ENCODE measurements at places on chromosomes 7 and 10.

DNA sequence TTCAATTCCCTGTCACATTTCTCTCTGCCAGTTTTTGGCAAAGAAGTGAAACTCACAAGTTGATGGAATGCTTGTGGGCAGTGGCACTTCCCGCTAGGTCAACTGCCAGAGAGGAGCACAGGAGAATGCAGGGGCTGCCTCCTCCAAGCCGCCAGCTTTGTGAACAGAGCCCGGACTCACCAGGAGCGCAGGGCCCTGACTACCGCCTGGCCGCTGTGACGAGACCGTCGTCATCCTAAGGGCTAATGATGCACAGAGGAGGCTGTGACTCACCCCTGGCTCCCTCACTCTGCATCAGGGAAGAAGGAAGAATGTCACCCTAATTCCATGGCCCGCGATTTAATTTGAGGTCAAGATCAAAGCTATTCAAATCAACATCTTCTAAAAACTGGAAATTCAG is 123.9 kb downstream of the TAX1BP1 start:
- DNase-seq = no peak

DNA sequence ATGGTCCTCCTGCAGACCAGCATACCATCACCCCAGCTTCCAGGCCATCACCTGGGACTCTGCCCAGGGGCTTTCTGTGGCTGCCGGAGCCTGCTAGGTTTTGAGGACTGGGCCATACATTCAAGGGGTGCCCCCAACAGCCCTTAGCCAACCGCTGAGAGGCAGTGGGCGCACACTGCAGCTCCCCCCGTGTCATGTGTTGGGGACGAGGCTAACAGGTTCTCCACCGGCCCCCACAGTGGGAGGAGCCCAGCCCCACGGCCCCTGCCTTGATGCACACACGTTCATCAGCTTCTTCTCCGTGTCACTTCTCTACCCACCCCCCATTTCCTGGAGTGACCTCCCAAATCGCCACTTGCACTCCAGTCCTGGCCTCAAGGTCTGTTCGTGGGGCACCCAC is 543.2 kb upstream of the FOXK1 start:
- no peak for DNase-seq

- no peak for DNase-seq
Observed at GRCh38 chr10:62527019-62527827, 153.1 kb downstream of the ZNF365 start.

GRCh38 chr10:96275685-96276418 is 4.5 kb upstream of the BLNK start:
- no peak for DNase-seq

- no peak for DNase-seq
Observed at GRCh38 chr7:70092314-70093204, 494.3 kb downstream of the AUTS2 start.

DNA sequence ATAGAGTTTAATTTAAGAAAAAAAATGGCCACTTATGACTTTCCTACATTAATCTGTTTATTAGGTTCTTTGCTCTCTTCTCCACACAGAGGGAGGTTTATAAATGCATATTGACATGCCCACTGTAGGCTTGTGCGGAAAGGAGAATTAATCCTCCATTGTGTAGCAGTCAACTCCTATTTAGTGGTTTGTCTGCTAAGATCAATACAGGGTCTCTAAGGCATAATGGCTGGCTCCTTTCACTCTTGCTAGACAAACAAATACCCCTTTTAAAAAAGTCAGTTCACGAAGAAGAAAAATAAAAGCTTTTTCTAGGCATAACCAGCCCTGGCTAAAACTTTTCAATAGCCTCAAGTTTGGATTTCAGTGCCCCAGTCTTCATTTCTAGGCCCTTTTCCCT is 141.6 kb downstream of the TSPAN12 start:
- DNase-seq = no peak

DNA sequence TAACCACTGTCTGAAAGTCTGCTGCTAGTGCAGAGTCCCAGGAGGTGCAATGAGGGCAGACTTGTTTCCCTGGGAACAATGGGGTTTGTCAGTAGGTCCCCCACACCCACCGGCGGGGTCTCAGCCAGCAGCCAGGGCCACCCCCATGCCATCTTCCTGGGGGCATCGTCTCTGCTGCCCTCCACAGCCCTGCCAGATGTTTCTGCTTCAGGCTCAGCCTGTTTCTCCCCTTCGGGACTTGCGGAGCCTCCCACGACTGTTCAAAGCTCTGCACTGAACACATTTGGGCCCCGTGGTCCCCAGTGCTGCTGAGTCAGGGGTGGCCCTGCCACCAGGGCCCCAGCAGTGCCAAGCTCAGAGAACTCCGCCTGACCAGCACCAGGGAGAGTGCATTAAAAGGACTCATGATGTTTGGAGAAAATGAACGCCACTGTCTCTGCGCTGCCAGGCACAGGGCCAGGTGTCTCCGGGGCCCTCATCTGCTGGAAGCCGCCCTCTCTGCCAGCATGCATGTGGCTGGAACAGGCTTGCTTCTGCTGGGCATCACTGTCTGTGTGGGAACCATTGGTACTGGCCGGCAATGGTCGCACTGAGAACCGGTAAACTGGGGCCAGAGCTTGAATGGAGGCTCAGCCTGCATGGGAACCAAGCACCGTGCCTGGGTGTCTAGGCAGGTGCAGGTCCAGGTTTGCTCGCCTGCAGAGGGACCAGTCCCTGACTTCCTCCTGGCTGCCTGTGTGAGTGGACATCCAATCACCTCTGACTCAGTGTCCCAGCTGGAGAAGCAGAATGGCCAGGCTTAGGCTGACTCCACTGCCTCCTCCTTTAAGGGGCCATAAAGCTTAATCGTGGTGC is 345.1 kb downstream of the GLRX3 start:
- DNase-seq = no peak

DNA sequence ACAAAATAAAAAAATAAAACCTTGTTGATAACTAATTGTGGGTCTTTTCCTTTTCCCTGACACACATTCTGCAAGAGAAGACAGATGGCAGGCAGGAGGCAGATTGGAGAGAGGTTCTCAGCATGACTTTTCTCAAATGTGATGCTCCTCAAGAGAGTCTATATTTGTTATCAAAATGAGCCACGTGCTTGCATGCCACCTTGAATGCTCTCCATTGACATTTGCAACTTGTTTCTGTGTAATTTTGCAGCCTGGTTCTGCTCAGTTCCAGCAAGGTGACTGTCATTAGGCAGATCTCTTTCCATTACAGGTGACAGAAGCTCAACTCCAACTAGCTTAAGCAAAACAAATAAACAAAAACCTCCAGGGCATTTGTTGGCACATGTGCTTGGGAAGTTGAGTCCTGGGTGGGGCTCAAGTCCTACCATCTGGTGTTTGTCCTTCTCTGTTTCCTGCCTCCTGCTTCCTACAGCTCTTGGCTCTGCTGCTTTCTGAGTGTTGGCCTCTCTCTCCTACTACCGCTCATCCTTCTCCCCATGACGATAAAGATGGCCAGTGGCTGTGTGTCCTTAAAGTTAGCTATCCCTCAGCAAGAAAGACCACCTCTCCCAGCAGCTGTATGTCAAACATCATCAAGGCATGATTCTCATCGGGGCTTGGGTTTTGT is 56.7 kb downstream of the GRK5 start:
- DNase-seq = no peak

DNA sequence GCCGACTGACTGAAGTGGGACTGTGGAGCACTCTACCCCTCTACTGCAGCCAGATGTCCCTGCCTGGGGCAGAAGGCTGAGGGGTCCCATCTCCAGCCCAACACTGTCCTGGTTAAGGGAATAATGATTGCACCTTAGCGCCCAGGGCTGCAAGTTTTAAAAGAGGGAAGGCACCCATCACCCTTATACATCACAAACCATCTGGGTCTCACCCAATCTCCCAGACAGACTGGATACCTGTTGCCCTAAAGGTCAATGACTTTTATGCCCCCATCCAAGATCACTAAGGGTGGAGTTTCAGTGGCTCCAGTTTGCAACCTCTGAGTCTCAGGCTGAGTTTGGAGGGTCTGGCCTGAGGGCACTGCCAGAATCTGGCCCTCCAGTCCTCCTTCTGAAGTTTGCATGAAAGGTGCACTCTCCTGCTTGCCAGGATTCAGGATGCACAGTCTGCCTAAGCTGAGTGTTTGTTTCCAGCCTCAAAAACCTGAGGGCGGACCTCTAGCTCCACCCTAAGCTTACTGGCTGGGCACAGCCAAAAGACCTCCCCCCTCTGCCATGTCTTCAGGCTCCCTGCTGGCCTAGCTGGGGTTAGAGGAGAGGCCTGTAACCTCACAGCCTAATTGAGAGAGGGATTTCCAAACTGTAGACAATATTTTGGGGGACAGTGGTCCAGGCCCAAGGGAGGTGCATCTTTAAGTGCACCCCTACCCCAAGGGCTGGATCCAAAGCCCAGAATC is 2.5 kb upstream of the EMX2 start:
- DNase-seq = no peak

All from cortex of kidney (tissue), 1 donor.